ENCODE measurements at places on chromosomes 16 and 17.

- DNase-seq = no peak
Measured at GRCh38 chr17:72063262-72063661, 57.6 kb upstream of the SOX9 start.

DNA sequence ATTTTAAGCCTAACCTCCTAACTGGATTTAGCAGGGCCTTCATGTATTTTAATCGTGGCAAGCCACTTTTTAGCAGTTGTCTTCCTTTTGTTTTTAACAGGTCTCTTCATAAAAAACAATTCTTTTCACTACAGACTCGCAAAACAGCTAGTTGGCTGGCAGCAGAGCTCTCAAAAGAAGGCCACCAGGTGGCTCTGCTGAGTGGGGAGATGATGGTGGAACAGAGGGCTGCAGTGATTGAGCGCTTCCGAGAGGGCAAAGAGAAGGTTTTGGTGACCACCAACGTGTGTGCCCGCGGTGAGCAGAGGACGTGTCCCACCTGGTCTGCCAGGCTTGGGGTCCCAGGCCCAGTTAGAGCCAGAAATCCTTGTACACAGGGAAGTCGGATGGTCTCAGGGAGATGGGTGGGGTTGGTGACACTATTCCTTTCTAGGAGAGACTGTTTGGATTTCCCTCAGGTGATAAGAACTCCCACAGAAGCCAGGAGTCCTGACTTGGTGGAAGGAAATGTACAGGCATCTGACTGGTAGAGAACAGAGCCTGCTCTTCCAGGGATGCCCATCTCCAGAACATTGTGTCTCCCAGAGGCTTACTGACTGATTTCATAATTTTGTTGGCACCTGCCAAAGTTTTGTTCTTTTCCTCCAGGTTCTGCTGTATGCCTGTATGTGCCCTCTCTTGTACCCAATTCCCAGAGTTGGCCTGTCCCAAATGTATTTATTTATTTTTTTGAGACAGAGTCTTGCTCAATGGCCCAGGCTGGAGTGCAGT lies 14.9 kb upstream of the DDX19A start:
- no peak for DNase-seq

DNA sequence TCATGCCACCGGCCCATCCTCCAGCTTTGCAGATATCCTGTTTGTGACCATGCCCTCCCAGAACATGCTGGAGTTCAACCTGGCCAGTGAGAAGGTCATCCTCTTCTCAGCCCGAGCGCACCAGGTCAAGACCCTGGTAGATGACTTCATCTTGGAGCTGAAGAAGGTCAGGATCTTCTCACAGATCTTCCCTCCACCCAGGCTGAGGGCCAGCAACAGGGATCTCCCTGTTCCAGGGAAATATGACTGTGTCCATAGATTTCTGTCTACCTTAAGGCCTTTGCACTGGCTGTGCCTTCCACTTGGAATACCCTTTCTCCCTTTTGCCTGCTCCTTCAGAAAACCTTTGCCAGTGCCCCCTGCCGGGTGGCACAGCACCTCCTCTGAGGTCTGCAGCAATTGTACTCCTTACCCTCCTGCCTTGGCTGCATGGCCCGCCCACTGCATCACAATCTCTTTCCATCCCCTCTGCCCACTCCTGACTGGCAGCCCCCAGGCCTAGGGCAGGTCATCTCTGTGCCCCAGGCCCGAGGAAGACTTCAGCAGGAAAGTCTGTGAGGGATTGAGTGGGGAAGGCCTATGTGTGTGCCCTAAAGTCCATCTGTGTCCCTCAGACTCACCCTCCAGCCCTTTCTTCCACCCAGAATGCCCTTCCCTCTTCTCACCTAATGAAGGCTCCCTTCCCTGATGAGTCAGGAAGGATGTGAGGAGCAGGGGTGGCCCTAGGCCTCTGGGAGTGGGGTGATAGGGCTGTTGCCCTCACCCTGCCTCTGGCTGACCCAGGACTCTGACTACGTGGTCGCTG lies 27.3 kb upstream of the ALKBH5 start:
- DNase-seq = no peak

DNA sequence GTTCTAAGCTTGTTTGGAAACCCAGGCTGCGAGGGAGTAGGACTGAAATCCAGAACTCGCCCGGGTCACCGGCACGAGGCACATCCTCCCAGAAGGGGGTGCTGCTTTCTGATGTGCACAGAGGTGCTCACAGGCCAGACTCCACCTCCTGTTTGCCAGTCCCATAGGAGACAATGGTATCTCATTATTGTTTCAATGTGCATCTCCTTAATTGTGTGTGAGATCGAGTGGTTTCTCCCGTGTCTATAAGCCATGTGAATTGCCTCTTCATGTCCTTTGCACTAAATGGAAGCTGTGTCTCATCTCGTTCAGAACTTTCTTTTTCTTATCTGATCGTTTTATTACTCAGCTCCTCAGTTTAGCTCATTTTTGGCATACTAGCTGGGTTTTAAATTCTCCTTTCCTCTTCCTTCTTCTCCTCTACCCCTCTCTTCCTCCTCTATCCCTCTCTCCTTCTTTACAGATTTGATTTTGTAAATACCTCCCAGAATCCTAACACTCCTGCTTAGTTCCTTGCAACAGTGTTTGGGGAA lies 32.1 kb upstream of the PRKCB start:
- peak; percentile 3 for DNase-seq

All from SHP77 (cell line).